H1 (cell line): ENCODE measurements at places on chromosomes 5 and 9.

DNA sequence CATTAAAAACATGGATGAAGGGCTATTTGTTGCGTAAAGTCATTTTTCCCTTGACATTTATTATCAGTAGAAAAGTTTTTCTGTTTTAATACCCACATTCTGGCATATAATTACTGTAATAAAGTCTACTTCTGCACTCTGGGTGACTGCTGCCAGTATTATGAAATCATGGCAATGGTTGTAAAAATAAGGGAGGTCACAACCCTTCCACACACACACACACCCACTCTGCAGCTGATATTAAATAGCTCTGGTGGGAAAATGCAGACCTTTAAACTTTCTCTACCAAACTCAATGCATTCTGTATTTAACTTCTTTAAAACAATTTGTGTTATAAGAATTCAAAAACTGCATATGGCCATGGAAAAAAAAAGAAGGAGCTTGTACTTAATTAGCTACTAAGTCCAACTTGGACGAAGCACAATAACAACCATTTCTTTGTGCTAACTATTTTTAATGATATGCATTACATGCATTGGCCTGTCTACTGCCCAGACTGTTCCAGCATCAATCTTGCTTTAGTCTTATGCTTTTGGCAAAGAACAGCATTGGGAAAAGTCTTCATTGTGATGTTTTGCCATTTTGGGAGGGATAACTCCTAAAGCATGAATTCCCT, 137.6 kb upstream of the MAP3K1 start:
- no peak for DNase-seq

DNA sequence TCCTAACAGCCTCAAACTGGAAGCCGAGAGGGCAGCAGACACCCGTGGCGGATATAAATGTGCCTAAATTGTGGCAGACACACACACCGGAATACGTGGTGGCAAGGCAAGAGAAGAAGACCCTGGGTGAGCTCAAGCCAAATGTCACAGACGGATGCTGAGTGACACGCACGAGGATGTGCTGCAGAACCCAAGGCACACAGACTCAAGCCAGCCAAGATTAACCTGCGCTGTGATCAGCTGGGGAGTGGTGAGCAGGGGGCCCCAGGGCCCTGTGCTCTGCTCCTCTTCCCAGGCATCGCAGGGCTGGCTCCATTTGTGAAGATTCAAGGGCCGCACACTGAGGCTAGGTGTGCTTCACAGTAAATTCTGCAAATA, 16.4 kb downstream of the SEMA4D start:
- DNase-seq, result no peak

GRCh38 chr5:16792598-16793275, 143.4 kb downstream of the MYO10 start:
- DNase-seq, result no peak

DNA sequence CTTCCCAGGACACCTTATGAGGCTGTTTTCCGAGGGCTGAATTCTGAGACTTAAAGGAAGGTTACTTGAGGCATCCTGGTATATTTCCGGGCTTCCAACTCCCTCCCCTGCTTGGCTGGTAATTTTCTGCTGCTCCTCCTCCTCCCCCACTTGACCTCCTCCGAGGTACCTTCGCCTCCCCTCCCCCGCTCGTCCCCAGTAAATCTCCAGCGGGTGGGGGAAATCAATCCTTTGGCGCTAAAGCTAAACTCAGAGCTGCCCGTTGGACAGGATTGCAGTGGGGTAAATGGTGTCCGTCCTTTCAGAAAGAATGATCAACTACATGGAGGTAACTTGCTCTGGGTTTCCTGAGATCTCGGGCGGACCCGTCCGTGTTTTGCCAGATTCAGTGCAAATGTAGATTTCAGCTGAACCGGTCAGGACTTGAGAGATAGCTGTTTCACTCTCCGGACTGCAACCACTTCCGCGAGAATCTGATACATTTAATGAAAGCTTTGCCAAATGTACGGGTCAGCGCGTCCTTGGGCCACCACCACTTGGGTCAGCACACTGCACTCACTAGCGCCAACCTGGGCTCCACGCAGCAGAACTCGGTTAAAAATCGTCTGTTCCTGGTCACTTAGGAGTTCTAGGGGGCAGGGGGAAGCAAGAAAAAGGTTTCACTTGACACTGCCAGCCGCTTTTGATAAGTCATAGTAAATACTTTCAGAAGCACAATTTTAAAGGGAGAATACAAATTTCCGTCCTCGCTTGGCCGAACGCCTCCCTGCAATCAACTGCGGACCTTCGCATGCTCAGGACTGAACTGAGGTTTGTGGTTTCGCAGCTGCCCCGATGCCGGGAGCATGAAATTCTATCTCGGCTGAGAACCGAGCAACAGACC, 4.6 kb upstream of the ISL1 start:
- no peak for DNase-seq

DNA sequence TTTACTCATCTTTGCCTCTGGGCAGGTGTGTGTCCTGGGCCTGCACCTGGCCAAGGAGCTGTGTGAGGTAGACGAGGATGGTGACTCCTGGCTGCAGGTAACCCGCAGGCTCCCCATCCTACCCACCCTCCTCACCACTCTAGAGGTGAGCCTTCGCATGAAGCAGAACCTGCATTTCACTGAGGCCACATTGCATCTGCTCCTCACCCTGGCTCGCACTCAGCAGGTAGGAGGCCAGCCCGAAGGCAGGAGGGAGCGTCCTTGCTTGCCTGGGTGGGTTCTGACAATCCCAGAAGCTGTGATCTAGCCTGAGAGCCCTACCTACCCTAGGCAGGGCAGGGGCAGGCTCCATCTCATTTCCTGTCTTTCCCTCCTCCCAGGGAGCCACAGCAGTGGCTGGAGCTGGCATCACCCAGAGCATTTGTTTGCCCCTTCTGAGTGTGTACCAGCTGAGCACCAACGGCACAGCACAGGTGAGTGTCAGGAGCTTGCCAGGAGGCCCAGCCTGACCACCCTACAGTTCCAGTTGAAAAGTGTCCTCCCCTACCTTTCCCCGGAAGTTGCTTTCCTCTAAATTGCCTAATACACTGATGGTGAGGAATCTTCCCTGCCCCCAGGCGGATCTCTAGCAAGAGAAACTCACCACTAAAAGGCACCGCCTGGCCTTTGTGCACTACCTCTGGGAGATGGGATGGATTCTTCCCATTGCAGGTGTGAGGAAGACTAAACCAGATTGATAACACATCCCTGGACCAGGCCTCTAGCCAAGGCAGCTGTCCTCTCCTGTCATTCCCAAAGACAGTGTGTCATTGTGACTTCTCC, 26.4 kb downstream of the SH3GLB2 start:
- no peak for DNase-seq

DNA sequence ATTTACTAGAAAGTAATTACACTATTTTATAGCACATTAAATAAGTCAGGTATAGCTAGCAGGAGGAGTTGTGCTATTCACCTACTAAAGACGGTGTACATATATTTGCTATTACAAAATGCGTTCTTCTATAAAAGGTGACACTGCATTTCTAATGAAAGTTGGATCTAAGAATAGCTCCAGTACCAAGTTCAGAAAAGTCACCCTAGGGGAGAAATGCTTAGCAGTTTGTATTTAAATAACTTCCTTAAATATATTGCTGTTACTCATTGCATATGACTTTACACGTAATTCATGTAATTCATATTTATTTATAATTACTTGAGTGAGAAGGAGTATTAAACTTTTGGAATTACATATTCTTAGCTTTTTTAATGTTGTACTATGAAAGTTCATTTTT, 7.0 kb upstream of the SUB1 start:
- no peak for DNase-seq

DNA sequence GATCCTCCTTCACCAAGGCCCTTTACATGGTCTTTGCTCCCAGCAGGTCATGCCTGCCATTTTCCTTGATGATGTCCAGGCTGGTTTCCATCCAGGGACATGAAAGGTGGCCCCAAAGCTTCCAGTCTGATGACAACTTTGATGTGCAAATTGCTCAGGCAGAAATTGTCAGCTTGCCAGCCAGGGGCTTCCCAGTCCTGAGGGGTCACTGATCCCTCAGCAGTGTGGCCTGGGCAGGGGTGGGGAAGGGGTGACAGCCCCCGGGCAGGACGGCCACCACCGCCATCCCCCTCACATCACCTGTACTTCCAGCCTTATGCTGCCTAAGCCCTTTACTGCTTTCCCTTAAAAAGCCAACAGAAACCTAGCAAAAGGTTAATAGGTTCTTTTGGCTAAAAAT, 96.3 kb downstream of the ANKRD33B start:
- DNase-seq, result no peak

GRCh38 chr9:127931092-127931881, 710 bp upstream of the PIP5KL1 start:
- DNase-seq, result peak; percentile 64

DNA sequence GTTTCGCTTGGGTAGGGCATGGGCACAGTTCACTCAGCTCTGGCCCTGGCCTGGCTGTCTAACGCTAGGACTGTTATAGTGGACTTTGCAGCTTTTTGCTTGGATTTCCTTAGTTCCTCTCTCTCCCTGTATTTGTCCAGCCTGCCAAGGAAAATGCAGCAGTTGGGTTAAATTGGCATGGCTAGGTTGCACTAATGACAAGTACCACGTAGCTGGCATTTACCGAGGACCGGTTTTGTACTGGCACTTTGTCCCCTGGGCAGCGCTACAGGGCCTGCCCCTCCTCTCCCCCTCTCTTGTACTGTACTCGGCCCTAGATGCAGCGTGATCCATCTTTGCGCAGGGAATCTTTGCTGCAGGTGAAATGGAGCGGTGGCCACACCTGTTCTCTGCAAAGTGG, 2.4 kb downstream of the WDR5 start:
- no peak for DNase-seq

- no peak for DNase-seq
Measured at GRCh38 chr9:90972057-90972456, 170.4 kb downstream of the SYK start.
